ENCODE measurements at places on chromosomes 6 and 20. TPM values are rescaled to one million over a fixed set of nuclear protein-coding genes. Genes with fewer than 3 reads are reported as not detected.

Gene GSS
- 38.3 TPM for total RNA-seq

Gene SPATS1
- total RNA-seq: not detected

Gene KCNK5
- 2.0 TPM for total RNA-seq

Gene TCF19
- total RNA-seq: 1.5 TPM

Gene SLC17A3
- total RNA-seq: not detected

Gene SNAP91
- total RNA-seq: 0.26 TPM

Gene C20orf141
- total RNA-seq: not detected

Gene TMX4
- 191 TPM for total RNA-seq

Gene SOBP
- total RNA-seq: 8.2 TPM

Gene KIF25
- total RNA-seq: not detected

Gene COL9A1
- 18.7 TPM for total RNA-seq

Gene COL19A1
- 2.7 TPM for total RNA-seq

Gene SLC13A3
- 1.5 TPM for total RNA-seq

Gene THEMIS
- total RNA-seq: 0.43 TPM

Gene SIGLEC1
- 3.2 TPM for total RNA-seq

Gene MEI4
- 0.51 TPM for total RNA-seq

Gene SPDEF
- total RNA-seq: 0.22 TPM

Gene KIF3B
- 10.7 TPM for total RNA-seq

Gene HLA-DQB1
- 0.59 TPM for total RNA-seq

Gene BACH2
- 2.2 TPM for total RNA-seq

Gene SIRPB1
- total RNA-seq: 5.7 TPM

Gene GJA1
- total RNA-seq: 122 TPM

Gene PACSIN1
- 5.6 TPM for total RNA-seq

Gene CGA
- total RNA-seq: not detected

Gene LSM2
- 32.0 TPM for total RNA-seq
